ENCODE measurements at places on chromosomes 3 and 15.

DNA sequence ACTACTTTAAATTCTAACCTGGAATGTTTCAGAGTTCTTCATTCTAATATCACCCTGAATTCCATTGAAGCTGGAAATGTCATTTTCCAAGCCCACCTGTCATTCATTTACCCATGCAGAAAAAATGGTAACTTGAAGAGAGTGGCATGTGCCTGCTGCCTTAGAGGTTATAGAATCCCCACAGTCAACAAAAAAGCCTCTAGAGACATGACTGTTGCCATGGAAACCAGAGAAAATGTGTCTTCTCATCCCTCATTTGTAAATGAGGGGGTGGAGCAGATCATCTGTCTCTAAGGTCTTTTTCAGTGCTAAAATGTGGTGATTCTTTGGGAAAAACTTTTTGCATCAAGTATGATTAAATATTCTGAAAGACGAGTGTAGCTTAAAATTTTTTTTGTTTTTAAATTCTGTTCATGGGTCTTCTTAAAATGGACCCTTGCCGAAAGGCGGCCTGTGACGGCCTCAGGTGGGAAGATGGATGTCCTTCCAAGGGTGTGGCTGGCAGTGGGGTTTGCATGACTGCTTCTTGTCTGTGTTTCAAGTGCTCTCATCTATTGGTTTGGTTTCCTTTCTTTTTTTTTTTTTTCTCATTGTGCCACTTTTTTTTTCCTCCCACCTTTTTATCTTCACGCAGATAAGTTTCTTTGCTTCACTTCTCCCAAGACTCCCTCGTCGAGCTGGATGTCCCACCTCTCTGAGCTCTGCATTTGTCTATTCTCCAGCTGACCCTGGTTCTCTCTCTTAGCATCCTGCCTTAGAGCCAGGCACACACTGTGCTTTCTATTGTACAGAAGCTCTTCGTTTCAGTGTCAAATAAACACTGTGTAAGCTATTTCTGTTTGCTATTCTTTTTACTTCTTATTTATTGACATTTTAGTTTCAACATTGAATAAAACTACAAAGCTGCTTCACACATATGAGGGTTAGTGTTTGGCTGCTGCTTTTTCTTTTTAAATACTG lies 23.0 kb downstream of the TPM1 start:
- no peak for DNase-seq

GRCh38 chr15:98728082-98728810 lies 79.9 kb downstream of the IGF1R start:
- DNase-seq: no peak

- no peak for DNase-seq
Measured at GRCh38 chr3:107117922-107118536, 259.2 kb upstream of the CCDC54 start.

GRCh38 chr3:161690299-161690620 lies 193.7 kb downstream of the OTOL1 start:
- DNase-seq: no peak

DNA sequence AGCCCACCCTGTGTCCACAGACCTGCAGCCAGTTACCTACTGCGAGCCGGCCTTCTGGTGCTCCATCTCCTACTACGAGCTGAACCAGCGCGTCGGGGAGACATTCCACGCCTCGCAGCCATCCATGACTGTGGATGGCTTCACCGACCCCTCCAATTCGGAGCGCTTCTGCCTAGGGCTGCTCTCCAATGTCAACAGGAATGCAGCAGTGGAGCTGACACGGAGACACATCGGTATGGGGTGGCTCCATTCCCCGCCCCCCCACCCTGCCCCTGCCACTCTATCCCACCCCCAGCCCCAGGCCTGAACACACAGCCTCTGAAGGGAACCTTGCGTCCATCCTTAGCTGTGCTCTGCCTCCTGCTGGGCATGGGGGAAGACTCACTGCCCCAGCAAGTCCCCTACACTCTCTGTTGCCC lies 73.2 kb downstream of the AAGAB start:
- DNase-seq: no peak
